ENCODE measurements at places on chromosomes 13 and 19.

DNA sequence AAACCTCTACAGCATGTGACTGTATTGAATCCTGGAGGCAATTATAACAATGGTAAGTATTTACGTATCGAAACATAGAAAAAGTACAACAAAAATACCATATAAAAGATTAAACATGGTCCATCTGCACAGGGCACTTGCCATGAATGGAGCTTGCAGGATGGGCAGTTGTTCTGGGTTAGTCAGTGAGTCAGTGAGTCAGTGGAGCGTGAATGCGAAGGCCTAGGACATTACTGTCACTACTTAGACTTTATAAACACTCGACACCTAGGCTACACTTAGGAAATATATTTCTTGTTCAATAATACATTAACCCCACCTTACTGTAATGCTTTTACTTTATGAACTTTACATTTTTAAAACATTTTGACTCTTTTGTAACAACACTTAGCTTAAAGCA is 35.6 kb upstream of the TMTC4 start:
- DNase-seq = no peak

DNA sequence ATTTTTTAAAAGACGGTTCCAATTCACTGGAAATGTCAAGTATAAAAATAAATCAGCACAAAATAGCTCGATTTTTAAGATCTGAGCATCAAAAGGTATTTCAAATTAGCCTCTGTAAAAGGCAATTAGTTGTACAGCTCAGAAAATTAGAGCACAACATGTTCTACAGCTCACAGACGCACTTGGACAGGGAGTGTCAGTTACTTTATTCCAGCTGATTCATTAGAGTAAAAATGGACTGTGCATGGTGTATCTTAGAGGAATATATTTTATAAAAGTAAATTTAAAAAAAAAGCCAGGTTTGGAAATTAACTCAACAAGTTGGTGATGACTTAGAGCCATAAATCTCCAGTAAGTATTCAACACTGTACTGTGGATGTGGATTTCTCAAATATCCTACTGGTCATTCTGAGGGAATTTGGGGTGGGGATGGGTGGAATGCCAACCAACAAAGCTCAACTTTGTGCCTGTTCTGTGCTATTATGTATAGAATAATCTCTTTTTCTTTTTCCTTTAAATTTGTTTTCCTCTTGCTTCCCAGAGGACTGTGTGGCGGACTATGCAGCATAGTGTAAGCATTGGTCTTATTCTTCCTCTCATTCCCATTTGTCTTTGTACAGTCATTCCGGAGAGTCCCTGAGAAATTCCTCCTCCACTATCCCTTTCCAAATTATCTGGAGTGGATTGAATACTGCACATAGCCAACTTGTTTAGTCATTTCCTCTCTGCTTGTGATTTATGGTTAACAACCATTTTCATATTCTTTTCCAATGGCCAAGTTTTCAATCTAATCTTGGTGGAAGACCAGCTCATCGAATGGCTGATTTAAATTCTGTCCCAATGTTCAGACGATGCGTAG is 169.3 kb downstream of the DCT start:
- DNase-seq = no peak

- no peak for DNase-seq
These were observed 8.6 kb downstream of the RXFP2 start for GRCh38 chr13:31747966-31748365.

DNA sequence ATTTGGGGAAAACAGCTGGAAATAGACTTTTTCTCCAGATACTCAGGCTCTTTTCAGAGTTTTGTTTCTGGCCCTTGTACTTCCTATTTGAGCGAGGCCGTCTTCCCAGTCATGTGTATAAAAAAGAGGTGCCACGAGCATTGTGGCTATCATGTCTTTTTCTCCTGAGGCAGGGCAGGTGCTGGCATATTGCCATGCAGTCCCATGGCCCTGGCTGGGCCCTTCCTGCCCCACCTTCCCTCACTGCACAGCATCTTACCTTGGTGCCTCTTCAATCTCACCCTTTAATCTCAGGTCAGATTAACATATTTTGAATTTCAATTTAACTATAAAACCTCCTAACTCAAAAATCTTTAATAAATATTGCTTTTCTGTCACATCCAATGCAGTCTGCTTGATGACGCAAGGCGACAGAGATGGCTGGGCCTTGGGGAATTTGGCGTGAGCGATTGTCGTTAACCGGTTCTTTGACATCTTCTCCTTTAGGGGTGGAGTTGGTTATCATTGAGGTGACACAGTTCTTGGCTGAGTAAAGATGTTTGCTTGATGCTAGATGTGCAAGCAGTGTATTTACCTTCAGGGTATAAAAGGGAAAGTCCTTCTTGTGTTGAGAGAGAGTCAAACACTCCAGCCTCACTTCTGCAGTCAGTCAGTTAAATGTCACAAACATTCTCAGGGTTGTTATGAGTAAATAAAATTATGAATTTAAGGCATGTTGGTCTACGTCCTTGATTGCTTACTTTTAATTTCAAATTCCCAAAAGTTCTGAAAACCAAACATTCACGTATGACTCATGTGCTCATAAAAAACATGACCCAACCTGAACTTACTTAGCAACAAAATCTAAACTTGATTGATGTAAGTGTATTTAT is 289.9 kb downstream of the MYO16 start:
- DNase-seq = no peak

GRCh38 chr13:48018637-48019036 is 17.6 kb upstream of the SUCLA2 start:
- DNase-seq = no peak

Measured in activated CD4-positive, alpha-beta T cell treated with anti-CD3 and anti-CD28 coated beads, Interleukin-2, Interleukin-4, amounts not matched to agents 100 ng/mL and 50 ng/mL, durations not matched to agents 16 hours and 8 hours (primary cell).